ENCODE measurements at places on chromosomes 2 and 18. TPM values are rescaled to one million over a fixed set of nuclear protein-coding genes. Genes with fewer than 3 reads are reported as not detected.

CHRND gene
- polyA plus RNA-seq = not detected

ABCB11 gene
- not detected for polyA plus RNA-seq

ZBTB14 gene
- polyA plus RNA-seq = 17.5 TPM

SMYD5 gene
- 35.2 TPM for polyA plus RNA-seq

ITGB6 gene
- not detected for polyA plus RNA-seq

GYPC gene
- polyA plus RNA-seq = 111 TPM

Measured in B cell (primary cell).